ENCODE measurements at places on chromosomes 11 and 22.

GRCh38 chr11:70191495-70192140, 11.5 kb upstream of the FADD start:
- peak; percentile 55 for DNase-seq

- no peak for DNase-seq
These were observed 60.6 kb upstream of the CRYBB3 start for GRCh38 chr22:25139062-25139461.

DNA sequence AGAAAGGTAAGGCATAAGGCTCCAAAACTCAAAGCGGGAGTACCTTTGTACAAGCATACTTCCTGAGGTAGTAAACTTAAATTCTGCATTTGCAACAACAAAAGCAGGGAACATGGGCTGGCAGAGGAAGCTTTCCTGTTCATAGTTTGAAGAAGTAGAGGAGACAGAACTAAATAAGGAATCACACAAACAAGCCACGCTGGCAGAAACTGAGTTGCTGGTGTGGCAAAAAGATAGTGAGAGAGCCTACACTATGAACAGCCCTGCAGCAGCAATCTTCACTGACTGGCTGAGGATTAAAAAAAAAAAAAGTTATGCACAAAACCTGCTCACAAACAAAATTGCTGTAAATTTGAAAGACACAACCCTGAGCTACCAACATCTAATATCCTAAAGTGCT, 46.5 kb downstream of the FCHSD2 start:
- DNase-seq, result no peak

GRCh38 chr11:1140642-1141490, 16.9 kb upstream of the MUC5AC start:
- DNase-seq, result no peak

DNA sequence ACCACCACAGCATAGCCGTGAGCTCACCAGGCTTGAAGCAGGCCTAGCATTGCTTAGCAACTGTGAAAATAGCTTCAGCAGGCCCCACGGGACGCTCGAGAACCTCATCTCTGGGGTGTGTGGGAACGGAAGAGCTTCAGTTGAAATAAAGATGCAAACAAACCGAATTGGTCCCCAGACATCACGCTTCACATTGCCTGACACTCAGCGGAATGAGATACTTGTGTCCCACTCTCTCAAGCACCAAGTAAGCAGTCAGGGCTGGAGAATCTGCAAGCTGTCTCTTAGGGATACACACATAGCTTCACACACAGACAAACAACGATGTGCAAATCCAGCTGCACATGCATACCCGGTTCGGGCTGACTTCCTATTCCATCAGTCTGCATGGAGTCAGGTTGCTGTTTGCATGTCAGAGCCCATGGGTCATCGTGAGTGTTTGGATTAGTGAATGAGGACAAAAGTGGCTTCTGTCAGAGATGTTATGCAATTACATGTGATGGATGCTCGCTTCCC, 205.7 kb downstream of the SNX19 start:
- no peak for DNase-seq

- peak; percentile 22 for DNase-seq
These were observed 1.5 kb downstream of the SLC43A1 start for GRCh38 chr11:57513911-57514537.

DNA sequence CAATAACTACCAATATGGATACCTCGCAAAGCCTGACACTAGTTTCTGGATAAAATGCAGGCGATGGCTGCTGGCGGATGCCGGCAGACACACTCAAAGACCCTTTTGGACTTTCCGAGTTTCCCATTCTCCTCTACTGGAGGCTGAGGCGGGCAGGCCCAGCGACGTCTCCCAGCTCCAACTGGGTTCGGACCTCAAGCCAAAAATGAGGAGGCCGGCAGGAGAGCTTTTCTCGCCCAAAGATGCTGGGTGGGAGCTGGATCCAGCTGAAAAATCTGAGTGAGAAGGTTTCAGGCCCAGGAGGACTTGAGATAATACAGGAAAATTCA, 428 bp upstream of the FEZ1 start:
- no peak for DNase-seq

DNA sequence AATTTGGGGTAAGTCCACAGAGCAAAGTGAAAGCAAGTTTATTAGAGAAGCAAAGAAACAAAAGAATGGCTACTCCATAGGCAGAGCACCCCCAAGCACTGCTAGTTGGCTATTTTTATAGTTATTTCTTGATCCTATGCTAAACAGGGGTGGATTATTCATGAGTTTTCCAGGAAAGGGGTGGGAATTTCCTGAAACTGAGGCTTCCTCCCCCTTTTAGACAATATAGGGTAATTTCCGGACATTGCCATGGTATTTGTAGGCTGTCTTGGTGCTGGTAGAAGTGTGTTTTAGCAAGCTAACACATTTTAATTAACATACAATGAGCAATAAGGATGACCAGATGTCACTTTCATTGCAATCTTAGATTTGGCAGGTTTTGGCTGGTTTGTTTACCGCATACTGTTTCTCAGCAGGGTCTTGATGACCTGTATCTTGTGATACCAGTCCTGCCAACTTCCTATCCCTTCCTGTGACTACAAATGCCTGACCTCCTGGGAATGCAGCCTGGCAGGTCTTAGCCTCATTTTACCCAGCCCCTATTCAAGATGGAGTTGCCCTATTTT, 937 bp upstream of the C1QTNF6 start:
- no peak for DNase-seq

Data from activated naive CD4-positive, alpha-beta T cell treated with Interleukin-2 at 50 U/mL for 16 hours (primary cell).